ENCODE measurements at places on chromosomes 3 and 15. TPM values are rescaled to one million over a fixed set of nuclear protein-coding genes. Genes with fewer than 3 reads are reported as not detected.

WDR49 gene
- total RNA-seq: 21.4 TPM

STRIT1 gene
- total RNA-seq: not detected

LOXL1 gene
- total RNA-seq: 3.4 TPM

SEMA3F gene
- 5.8 TPM for total RNA-seq

KCNMB3 gene
- 3.1 TPM for total RNA-seq

DNAH12 gene
- total RNA-seq: 0.62 TPM

CD200R1 gene
- 0.62 TPM for total RNA-seq

CFAP100 gene
- total RNA-seq: 2.0 TPM

Measured in occipital lobe (tissue), 3 donors.